Neural progenitor cell (in vitro differentiated cells): ENCODE measurements at places on chromosomes 4 and X. TPM values are rescaled to one million over a fixed set of nuclear protein-coding genes. Genes with fewer than 3 reads are reported as not detected.

DNA sequence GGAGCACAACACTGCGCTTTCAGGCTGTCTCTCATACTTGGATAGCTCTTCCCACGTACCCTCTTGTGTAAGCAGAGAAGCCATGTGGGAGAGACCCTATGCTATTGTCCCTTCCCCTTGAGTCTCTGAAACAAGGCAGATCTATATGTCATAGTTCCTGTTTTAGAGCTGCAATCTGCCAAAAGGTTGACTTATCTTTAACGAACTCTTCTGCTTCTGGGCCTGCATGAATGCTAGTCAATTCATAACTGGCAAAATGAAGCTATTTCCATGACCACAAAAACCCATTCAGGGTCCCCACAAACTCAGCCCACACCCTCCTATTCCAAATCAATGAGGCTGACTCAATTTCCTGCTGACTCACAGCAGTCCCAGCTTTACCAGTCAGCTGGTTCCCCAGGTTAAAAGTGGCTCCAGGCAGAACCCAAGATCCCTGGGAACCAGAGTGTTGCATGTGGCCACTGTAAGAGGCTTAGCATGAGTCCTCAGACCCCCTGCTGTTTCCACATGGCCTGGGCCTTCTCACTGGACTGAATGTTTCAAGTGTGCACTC is 25.3 kb upstream of the SOD3 start:
- no peaks in the 10 kb centered on the region for H3K36me3 ChIP-seq
- peaks cover 7% of the 10 kb centered on the region for H3K4me1 ChIP-seq
- DNase-seq, result peak; percentile 24
- no peak overlapping the region for H3K27ac ChIP-seq
- no peak overlapping the region for H3K4me3 ChIP-seq

DNA sequence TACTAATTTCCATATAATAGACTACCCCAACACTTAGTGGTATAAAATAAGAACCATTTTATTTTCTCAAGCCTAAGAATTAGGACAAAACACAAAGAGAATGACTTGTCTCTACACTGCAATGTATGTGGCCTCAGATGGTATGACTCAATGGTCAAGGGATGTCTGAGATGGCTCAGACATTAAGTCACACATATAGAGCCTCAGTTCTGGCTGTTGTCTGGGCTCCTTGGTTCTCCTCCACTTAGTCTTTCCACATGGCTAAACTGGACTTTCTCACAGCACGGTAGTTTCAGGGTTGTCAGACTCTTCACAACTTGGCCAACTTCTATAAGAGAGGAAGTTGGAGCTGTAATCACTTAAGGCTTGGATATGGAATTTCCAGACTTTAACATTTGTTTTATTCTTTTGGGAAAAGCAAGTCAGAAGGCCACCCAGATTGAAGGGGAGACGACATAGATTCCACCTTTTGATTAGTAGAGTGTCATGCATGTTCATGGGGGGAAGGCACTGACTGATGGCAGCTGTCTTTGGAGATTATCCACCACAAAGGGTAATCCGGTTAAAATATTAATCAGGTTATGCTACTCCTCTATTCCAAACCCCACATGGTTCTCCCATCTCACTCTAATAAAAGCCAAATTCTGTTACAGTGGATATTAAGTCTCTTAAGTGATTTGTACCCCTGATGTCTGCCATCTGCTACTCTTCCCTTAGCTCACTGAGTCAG is 9.4 kb downstream of the IL15 start:
- no peak overlapping the region for H3K27ac ChIP-seq
- H3K4me1 ChIP-seq, result no peaks in the 10 kb centered on the region
- H3K36me3 ChIP-seq, result no peaks in the 10 kb centered on the region
- H3K4me3 ChIP-seq, result no peak overlapping the region
- DNase-seq, result no peak
- no peaks in the 10 kb centered on the region for H3K27me3 ChIP-seq

DNA sequence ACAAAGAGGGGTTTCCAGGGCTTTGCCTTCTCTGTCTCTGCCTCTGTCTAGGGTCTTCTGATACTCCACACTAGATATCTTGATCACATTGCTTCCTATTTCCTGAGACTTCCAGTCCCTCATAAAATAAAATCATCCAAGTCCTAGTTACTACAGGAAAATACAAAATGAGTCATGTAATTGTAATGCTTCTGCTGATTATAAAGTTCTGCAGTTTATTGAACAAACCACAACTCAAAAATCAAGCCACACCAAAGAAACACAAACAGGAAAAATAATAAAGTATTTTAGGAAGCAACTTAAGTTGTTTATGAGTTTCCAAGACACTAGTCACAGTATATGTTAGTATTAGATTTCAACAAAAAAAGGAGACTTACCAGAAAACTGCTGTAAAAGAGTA is 695.1 kb upstream of the GALNTL6 start:
- no peak for DNase-seq
- H3K27ac ChIP-seq, result no peak overlapping the region
- H3K27me3 ChIP-seq, result no peaks in the 10 kb centered on the region
- H3K36me3 ChIP-seq, result no peaks in the 10 kb centered on the region

GRCh38 chrX:20221902-20222301 is 44.8 kb downstream of the RPS6KA3 start:
- no peaks in the 10 kb centered on the region for H3K36me3 ChIP-seq
- no peak for DNase-seq
- no peaks in the 10 kb centered on the region for H3K27me3 ChIP-seq
- H3K4me3 ChIP-seq, result no peak overlapping the region
- H3K27ac ChIP-seq, result no peak overlapping the region
- peaks cover 17% of the 10 kb centered on the region for H3K4me1 ChIP-seq

GRCh38 chrX:118755633-118756032 is 28.2 kb downstream of the IL13RA1 start:
- no peaks in the 10 kb centered on the region for H3K27me3 ChIP-seq
- DNase-seq, result no peak
- H3K27ac ChIP-seq, result no peak overlapping the region
- no peaks in the 10 kb centered on the region for H3K4me1 ChIP-seq

DNA sequence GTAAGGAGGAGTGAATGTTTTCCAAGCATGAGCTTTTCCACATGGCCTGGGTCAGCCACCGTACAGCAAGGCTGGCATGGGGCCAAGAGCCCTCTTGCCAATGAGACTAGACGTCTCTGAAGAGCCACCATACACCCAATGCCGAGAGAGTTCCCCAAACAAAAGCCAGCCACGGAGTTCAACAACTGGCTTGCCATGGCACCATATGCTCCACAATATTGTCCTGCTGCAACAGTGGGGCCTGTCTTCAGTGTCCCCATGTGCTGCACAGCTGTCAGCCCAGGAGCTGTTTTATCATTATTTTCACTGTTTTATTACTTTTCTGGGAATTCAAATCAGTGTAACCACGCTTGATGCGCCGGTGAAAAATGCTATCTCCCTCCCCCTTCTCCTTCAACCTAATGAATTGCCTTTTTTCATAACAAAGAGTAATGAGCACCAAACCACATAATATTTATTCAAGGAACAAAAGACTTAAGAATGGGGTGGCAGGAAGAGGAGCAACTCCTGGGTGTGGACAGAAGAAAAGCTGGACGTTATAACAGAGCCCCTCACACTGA is 18.4 kb downstream of the MAML3 start:
- H3K36me3 ChIP-seq, result no peaks in the 10 kb centered on the region
- no peak for DNase-seq
- no peak overlapping the region for H3K27ac ChIP-seq
- no peak overlapping the region for H3K4me3 ChIP-seq

Gene LRCH2
- total RNA-seq, result 18.1 and 24.9 TPM in 2 replicates

DNA sequence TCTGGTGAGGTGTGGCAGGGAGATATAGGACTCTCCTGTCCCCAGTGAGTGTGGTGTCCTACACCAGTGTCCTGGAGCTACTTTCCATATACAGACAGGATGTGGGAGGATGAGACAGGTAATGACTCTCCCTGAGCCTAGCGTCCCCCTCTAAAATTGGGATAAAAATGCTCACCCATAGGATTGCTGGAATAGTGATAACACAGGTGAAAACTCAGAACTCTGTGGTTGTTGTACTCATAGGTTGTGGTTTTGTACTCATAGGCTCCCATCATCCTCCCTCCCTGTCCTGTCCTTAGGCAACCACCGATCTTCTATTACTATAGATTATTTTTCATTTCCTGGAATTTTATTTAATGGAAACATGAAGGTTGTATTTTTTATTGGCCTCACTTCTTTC is 60.7 kb upstream of the NXF3 start:
- no peaks in the 10 kb centered on the region for H3K27me3 ChIP-seq
- H3K4me3 ChIP-seq, result no peak overlapping the region
- no peaks in the 10 kb centered on the region for H3K4me1 ChIP-seq
- H3K36me3 ChIP-seq, result no peaks in the 10 kb centered on the region
